ENCODE measurements at places on chromosomes 3 and 15. TPM values are rescaled to one million over a fixed set of nuclear protein-coding genes. Genes with fewer than 3 reads are reported as not detected.

DNA sequence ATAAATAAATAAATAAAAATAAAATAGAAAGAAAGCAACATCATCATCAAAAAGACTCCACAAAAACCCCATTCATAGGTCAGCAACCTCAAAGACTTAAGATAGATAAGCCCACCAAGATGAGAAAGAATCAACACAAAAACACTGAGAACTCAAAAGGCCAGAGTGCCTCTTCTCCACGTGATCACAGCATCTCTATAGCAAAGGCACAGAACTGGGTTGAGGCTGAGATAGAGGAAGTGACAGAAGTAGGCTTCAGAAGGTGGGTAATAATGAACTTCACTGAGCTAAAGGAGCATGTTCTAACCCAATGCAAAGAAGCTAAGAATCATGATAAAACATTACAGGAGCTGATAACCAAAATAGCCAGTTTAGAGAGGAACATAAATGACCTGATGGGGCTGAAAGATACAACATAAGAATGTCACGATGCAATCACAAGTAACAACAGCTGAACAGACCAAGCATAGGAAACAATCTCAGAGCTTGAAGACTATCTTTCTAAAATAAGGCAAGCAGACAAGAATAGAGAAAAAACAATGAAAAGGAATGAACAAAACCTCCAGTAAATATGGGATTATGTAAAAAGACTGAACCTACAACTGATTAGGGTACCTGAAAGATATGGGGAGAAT lies 26.4 kb downstream of the GNB5 start:
- H3K36me3 ChIP-seq, result no peaks in the 10 kb centered on the region
- DNase-seq, result no peak
- no peak overlapping the region for H3K4me3 ChIP-seq
- no peaks in the 10 kb centered on the region for H3K4me1 ChIP-seq

DNA sequence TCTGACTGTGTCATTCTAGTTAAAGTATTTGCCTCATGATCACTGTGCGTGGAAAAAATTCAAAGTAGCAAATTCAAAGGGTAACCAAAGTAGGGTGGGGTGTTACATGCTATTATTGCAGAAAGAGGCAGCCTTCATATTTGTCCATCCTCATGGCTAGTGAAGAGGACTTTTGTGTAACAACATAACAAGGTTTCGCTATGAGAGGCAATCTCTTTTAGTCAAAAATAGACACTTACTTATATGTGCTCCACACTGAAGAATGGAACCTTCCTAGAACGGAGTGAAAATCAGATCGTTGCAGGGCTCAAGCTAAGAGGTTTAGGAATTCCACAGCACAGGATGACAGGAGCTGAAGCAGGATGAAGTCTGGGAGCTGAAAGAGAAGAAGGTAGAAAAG lies 345.1 kb upstream of the CBLB start:
- DNase-seq, result no peak
- H3K4me1 ChIP-seq, result no peaks in the 10 kb centered on the region
- no peak overlapping the region for H3K4me3 ChIP-seq
- no peaks in the 10 kb centered on the region for H3K27me3 ChIP-seq
- no peak overlapping the region for H3K27ac ChIP-seq
- peaks cover 5% of the 10 kb centered on the region for H3K36me3 ChIP-seq

DNA sequence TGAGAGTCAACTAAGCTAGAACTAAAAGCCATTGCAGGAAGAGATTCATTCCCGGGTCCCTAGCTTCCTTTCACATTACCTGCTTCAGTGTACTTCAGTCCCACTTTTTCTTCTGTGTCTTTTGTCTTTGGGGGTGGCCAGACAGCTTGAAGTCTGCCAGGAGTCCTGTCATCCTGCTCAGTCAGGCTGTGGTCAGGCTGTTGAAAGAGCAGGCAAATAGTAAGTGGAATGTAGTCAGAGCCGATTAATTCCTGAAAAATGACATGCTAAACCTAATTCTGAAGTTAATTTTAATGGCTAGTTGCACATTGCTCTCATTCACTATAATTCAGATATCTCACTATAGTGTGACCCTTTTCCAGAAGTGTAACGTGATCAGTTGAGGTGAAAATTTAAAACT lies 129.6 kb downstream of the FMN1 start:
- peaks cover 40% of the 10 kb centered on the region for H3K4me1 ChIP-seq
- H3K36me3 ChIP-seq, result no peaks in the 10 kb centered on the region
- H3K4me3 ChIP-seq, result no peak overlapping the region
- no peak overlapping the region for H3K27ac ChIP-seq

GRCh38 chr15:73965094-73965757 lies 26.9 kb downstream of the STOML1 start:
- H3K4me3 ChIP-seq, result peak overlapping the region; percentile 35
- no peaks in the 10 kb centered on the region for H3K27me3 ChIP-seq
- H3K4me1 ChIP-seq, result peaks cover 30% of the 10 kb centered on the region
- no peaks in the 10 kb centered on the region for H3K36me3 ChIP-seq
- peak; percentile 44 for DNase-seq

GRCh38 chr15:85011160-85011571 lies 29.5 kb downstream of the PDE8A start:
- no peaks in the 10 kb centered on the region for H3K36me3 ChIP-seq
- no peaks in the 10 kb centered on the region for H3K4me1 ChIP-seq
- H3K27me3 ChIP-seq, result no peaks in the 10 kb centered on the region
- no peak for DNase-seq
- no peak overlapping the region for H3K4me3 ChIP-seq

DNA sequence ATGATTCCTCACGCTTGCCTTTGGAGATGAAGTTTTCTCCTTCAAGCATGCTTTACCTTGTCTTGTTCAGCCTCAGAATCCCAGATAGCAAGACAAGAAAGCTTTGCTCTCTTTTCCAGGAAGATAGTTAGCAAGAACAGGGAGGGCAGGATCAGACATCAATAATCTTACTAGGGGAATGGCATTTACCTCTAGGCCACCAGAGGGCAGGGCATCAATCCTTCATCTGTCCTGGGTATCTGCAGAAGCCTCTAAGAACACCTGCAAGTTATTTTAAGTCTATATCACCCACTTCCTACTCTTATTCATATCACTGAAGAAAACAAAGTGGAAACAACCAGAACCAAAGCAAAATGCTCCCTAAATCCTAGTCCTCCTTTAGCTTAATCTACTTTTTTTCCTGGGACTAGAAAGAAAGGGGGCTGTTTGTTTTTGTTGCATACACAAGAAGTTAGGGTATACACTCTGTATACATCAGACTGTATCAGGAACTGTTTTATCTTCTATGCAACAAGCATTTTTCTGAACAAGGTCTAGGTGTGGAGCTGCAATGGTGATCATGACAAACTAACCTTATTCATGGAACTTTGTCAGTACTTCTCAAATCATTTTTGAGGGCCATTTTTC lies 862.5 kb downstream of the CADM2 start:
- no peak overlapping the region for H3K4me3 ChIP-seq
- H3K36me3 ChIP-seq, result no peaks in the 10 kb centered on the region
- no peak overlapping the region for H3K27ac ChIP-seq

DNA sequence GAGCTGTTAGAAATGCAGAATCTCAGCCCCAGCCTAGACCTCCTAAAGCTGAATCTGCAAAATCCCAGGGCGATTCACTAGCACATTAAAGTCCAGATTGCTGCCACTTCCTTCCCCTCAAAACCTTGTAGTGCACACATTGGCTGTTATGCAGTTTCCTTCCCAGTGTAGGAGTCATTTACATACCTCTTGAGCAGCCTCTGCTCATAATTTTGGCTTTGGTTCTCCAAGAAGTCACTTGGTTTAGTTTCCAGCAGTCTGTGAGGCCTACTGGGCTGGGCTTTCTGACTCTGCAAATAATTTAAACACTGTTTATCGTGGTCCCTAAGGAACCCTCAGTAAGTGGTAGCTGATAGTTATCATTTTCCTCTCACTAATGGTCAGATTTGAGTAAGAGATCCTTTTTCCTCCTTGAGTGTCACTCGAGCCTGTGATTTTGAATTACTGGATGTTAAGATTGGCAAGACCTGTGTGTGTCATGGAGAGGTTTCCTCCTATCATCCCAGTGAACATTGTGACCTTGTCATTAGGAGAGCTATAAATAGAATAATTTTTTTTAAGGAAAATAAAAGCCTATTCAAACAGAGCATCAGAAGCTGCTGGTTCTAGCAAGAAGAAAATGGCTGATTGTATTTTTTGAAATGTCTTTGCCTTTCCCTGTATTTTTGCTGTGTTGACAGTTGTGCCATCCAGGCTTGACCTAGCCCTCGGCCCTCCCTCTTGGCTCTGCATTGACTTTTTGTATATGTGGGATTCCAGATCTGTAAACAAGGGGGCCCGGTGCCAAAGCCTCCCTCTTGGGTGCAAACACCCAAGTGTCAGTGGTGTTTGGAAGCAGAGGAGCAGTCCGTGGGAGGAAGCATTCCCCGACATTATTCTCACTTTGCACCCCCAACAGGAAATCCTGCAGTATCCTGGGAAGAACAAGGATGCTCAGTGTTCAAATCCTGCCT lies 134.8 kb upstream of the ANKRD28 start:
- H3K27ac ChIP-seq, result no peak overlapping the region
- no peaks in the 10 kb centered on the region for H3K27me3 ChIP-seq
- no peaks in the 10 kb centered on the region for H3K36me3 ChIP-seq
- H3K4me1 ChIP-seq, result no peaks in the 10 kb centered on the region
- H3K4me3 ChIP-seq, result no peak overlapping the region

- H3K27me3 ChIP-seq, result no peaks in the 10 kb centered on the region
- no peak for DNase-seq
- no peaks in the 10 kb centered on the region for H3K4me1 ChIP-seq
- H3K36me3 ChIP-seq, result no peaks in the 10 kb centered on the region
- no peak overlapping the region for H3K27ac ChIP-seq
- no peak overlapping the region for H3K4me3 ChIP-seq
Measured at GRCh38 chr3:187648177-187648576, 22.0 kb downstream of the SST start.

GRCh38 chr3:81394651-81395524 lies 366.6 kb downstream of the GBE1 start:
- no peak overlapping the region for H3K27ac ChIP-seq
- no peaks in the 10 kb centered on the region for H3K4me1 ChIP-seq
- no peaks in the 10 kb centered on the region for H3K27me3 ChIP-seq
- H3K4me3 ChIP-seq, result no peak overlapping the region

DNA sequence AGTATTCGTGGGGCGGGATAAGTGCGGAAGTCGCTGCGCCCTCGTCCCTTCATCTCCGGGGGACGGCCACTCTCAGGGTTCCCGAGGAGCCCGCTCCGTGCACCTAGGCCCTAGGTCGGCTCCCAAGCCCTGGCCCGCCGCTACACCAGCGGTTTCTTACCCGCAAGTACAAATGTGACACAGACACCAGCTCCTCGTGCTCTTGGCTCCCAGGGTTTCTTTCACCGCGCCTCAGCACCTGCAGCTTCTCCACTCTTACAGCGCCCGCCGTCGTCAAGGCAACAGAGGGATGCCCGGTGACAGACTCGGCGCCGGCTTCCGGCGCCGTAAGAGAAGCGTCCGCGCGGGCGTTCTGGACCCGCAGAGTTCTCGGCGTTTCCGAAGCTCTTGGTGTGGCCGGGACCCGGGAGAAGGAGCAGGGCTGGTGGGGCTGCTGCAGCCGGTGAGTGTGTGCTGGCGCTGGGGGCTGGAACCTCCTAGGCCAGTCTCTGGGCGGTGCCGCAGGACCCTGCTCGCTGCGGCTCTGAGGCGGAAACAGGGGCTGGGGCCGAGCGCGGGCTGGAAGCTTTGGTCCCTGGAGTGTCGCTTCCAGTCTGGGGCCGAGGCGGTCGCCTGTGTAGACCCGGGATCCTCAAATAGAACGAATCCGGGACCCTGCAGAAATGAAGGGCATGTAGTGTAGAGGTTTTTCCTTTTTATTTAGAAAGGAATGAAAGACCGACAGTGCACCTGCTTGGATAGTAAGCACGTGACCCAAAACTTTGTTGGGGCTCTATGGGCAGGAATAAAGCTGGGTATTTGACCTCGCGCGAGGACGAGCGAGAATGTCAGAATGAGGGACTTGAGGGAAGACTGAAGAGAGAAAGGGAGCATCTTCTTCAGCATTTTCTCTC lies 155.4 kb upstream of the GOLGA6L4 start:
- no peaks in the 10 kb centered on the region for H3K36me3 ChIP-seq
- H3K4me3 ChIP-seq, result peak overlapping the region; percentile 81
- no peaks in the 10 kb centered on the region for H3K4me1 ChIP-seq
- H3K27ac ChIP-seq, result no peak overlapping the region
- DNase-seq, result peak; percentile 85

GRCh38 chr3:159763011-159763601 lies 225.5 kb upstream of the IL12A start:
- peaks cover 10% of the 10 kb centered on the region for H3K27me3 ChIP-seq
- H3K4me1 ChIP-seq, result peaks cover 34% of the 10 kb centered on the region
- DNase-seq, result peak; percentile 69
- peak overlapping the region; percentile 95 for H3K4me3 ChIP-seq
- H3K36me3 ChIP-seq, result no peaks in the 10 kb centered on the region

DNA sequence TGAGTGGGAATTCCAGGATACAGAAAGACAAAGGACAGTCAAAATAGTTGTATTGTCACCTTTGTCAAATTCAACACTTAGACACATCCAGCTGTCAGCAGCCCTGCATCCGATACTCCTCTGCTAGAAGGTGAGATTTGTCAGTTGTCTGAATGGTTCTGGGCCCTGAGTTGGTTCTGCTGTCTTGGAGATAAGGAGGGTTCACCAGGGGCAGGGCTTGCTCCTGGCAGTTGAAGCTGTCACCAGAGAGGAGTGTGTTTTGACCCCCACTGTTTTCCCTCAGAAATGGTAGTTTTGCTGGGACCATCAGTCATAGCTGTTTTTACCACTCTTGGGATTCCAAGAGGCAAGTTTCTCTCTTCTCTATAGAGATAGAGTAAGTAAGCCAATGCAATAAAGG lies 3.2 kb upstream of the KY start:
- no peaks in the 10 kb centered on the region for H3K36me3 ChIP-seq
- no peak overlapping the region for H3K27ac ChIP-seq
- DNase-seq, result no peak

GRCh38 chr3:42764115-42764514 lies 8.9 kb downstream of the CCDC13 start:
- no peak overlapping the region for H3K4me3 ChIP-seq
- no peak for DNase-seq
- H3K4me1 ChIP-seq, result peaks cover 7% of the 10 kb centered on the region
- no peaks in the 10 kb centered on the region for H3K36me3 ChIP-seq
- no peak overlapping the region for H3K27ac ChIP-seq
- H3K27me3 ChIP-seq, result no peaks in the 10 kb centered on the region

DNA sequence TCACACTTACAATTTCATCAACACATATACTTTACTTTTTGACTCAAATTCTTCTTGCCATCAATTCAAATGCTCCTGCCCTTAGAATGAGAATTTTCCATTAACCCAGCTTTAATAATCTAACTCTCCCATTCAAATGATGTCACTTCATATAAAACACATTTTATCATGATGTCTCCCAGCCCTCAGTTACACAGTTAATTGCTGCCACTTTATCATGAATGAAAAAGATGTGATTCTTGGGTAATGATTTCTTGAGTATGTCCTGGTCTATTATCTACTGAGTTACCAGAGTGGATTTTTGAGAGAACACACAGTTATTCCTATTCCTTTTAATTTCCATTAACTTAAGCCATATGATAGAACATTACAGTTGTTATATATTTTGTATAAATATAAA lies 7.6 kb downstream of the AGTR1 start:
- H3K36me3 ChIP-seq, result no peaks in the 10 kb centered on the region
- no peak overlapping the region for H3K27ac ChIP-seq
- DNase-seq, result no peak
- H3K4me1 ChIP-seq, result no peaks in the 10 kb centered on the region
- no peaks in the 10 kb centered on the region for H3K27me3 ChIP-seq

AHSG gene
- not detected for total RNA-seq

CCDC39 gene
- 0.52 TPM for total RNA-seq

RBPMS2 gene
- total RNA-seq, result 36.9 TPM

EXOG gene
- total RNA-seq, result 11.3 TPM

All from GM23338 (cell line).